ENCODE measurements at places on chromosomes 11 and 22.

DNA sequence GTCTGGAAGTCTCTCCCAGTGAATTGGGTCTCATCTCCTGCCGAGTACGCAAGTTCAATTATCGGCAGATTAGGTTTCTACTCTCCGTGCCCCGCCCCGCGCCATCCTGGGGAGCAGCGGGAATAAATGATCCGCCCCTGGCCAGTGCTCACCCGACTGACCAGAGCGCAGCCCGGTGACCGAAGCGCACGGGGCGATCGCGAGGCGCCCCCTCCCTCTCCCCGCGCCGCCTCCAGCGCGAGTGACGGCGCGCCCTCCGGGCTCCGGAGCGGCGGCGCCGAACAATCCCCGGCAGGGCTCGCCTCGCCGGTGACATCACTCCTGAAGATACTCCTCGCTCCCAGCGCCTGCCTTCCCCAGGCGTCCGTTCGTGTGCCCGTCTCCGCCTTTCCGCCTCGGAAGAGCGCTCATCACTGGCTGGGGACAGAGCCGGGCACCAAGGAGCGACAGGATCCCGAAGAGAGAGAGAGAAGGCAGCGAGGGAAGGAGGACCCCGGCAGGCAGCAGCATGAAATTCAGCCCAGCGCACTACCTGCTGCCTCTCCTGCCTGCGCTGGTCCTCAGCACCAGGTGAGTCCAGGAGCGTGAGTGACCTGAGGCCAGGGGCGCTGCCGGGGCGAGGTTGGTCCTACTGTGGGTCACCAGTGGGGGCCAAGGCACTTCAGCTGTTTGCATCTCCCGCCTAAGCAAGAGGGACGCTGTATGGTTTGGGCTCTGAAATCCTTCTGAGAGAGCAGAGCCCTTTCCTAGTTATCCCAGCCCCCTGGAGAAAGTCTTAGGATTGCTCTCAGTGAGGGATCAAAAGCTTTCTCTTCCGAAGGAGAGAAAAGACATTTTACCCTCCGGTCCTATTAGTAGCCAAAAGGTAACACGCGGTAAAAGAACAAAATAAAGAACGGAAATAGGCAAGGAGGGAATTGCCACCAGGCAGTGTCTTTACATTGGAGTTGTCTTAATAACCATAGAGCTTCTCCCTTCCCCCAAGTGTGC is at the start of gene LUZP2:
Gene LUZP2, plus strand, starts transcription at position 318 of the 990 bp plus-strand sequence.
- DNase-seq, result peak; percentile 78

GRCh38 chr11:85805387-85805786 is 5.6 kb downstream of the SYTL2 start:
- no peak for DNase-seq

GRCh38 chr22:37343348-37343747 is 61.0 kb downstream of the CYTH4 start:
- no peak for DNase-seq

- DNase-seq, result no peak
Measured at GRCh38 chr11:257766-258493, 20.3 kb upstream of the NLRP6 start.

DNA sequence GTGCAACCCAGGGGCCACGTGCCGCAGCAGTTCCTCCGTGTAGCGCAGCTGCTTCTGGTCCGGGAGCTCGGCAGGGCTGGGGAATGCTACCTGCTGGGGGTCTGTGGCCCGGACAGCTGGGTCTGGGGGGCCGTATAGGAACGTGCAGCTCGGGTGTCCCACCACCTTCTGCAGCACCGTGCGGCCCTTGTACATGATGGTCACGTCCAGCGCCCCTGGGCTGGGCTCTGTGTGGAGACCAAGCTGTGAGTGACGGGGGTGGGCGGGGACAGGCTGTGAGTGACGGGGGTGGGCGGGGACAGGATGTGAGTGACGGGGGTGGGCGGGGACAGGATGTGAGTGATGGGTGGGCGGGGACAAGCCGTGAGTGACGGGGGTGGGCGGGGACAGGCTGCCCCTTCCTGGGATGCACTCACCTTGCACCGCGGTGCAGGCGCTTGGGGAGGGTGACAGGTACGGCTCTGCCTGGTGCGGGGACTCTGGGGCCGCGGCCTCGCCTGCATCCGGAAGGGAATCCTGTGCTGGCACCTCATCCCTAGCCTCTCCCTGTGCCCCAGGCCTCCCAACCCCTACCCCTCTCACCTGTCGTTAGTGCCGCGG is 2.3 kb downstream of the IRF7 start:
- DNase-seq, result peak; percentile 12

- DNase-seq, result no peak
Measured at GRCh38 chr11:24297461-24297860, 199.4 kb upstream of the LUZP2 start.

GRCh38 chr11:110481523-110481922 is 51.8 kb downstream of the FDX1 start:
- no peak for DNase-seq

DNA sequence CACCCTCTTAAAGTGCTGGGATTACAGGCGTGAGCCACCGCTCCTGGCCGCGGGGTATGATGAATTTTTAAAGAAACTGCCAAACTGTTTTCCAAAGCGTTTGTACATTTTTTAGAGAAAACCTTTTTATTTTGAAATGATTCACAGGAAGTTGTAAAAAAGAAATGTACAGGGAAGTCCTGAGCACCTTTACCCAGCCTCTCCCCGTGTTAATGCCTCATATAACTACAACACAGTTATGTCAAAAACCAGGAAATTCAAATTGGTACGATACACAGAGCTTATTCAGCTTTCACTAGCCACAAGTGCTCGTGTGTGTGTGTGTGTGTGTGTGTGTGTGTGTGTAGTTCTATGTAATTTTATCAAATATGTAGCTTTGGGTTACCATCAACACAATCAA is 7.0 kb upstream of the FAM118A start:
- no peak for DNase-seq

Measured in NCI-H2171 (cell line).